Naive thymus-derived CD4-positive, alpha-beta T cell (primary cell): ENCODE measurements at places on chromosomes 6 and 20. TPM values are rescaled to one million over a fixed set of nuclear protein-coding genes. Genes with fewer than 3 reads are reported as not detected.

Gene ENPP1
- 0.13 TPM for total RNA-seq

DNA sequence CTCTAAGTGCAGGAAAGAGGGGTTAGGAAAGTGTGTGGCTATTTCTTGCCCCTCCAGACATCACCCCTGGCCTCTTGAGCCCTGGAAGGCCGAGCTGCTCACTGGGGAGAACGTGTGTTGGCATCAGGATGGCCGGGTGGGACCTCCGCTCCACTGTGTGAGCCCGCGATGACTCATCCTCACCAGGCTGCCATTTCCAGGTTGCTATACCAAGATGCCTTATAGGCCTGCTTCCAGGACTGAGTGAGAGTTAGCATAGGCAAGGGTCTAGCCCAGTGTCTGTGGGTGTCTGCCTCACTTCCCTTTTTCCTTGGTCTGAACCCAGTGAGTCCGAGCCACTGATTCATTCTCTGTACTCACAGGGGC, 105.0 kb downstream of the MRPL14 start:
- no peak for DNase-seq

DNA sequence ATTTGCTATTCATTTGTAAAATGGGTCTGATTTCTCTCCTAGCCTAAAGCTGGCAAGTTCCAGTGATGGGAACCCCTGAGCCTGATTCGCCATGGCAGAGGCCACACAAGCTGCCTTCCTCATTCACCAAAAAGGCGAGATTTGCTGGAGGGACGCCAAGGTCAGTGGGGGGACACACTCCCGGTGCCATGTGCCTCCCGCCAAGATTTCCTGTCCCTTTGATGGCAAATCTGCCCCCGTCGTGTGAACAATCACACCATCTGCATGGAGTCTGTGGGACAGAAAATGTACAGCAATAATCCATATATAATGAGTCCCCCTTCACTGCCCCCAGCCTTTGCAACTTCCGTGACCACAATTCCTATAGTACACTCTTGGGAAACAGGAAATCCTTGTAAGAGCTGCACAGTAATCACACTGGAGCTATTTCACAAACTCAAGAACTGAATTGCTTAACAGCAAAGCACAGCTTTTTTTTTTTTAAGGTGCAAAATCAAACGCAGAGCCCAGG, 15.7 kb upstream of the IGF2R start:
- no peak for DNase-seq

Gene TFEB
- total RNA-seq: 11.8 TPM

DNA sequence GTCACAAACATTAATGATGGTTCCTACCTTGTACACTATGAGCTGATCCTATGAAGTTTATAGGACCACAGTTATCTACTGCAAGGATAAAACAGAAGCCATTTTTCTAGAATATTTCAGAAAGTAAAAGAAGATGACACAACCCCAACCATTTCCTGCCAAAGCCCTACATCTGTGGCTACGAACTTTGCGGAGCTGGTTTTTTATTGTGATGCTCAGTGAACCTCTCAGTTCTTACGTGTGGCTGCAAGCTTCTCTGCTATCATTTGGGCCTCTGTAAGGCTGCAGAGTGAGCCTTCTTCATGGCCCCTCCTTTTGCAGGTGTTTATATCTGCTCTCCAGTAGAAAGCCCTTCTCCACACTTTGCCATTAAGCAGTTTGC, 17.8 kb upstream of the TAGAP start:
- DNase-seq: no peak

GRCh38 chr6:125957845-125958244, 1.3 kb downstream of the HINT3 start:
- DNase-seq: no peak

Gene NEU1
- 18.6 TPM for total RNA-seq

GRCh38 chr6:109695468-109695867, 4.4 kb downstream of the FIG4 start:
- DNase-seq: no peak

Gene PHF20
- total RNA-seq: 76.7 TPM

Gene VARS2
- 22.7 TPM for total RNA-seq

Gene PTGIS
- total RNA-seq: 12.5 and 13.0 TPM in 2 replicates

DNA sequence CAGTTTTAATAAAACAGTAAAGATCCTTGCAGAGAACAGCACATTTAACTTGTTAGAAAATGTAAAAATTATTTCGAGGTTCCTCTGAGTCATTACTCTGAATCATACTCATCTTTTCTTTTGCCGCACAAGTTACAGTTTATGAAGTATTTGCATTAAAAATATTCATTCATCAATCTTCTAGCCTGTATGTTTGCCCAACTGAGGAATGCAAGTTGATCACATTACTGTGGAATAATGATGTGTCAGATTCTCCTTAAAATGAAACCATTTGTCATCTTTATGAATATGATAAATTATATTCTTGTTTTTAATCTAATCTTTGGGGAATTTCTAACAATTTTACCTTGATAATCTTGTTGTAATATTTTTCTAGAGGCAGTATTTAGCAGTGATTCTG, 340.4 kb upstream of the OPRM1 start:
- no peak for DNase-seq

Gene EYA2
- not detected for total RNA-seq

DNA sequence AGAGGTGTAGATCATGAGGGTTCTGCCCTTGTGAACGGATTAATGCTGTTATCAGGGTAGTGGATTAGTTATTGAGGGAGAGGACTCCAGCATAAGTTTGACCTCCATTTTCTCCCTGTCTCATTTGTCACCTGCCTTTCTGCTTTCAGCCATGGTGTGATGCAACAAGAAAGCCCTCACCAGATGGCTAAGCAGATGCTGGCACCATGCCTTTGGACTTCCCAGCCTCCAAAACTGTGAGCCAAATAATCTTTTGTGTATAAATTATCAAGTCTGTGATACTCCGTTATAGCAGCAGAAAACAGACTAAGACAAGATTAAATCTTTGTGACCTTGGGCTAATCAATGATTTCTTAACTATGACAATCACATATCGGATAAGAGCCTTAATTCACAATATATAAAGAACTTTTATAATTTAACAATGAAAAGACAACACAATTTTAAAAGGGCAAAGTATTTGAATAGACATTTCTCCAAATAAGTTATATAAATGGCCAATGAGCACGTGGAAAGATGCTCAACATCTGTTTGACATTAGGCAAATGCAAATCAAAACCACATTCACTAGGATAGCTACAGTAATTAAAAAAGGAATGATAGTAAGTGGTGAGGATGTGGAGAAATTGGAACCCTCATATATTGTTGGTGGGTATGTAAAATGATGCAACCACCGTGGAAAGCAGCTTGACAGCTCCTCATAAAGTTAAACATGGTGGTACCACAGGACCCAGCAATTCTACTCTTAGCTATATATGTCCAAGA, 45.3 kb upstream of the IFNGR1 start:
- DNase-seq: no peak

Gene CCN5
- total RNA-seq: not detected

DNA sequence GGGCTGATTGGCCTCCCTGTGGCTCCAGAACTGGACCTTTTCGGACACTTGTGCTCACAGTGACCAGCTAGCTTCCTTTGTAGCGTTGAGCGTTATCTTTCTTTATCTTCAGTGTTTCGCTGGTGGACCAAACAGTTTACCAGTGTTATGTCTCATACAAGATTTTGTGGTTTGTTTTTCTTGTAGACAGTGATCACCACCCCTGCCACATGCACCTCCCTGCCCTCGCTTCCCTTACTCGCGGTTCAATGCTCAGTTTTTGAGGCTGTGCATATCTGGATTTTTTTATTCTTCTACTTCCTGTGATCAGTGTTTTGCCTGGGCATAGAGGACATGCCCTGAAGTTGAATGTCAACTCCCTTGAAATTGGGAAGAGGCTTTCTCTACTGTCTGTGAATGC, 16.4 kb downstream of the MYT1 start:
- no peak for DNase-seq

GRCh38 chr6:110933912-110934311, 24.6 kb upstream of the GTF3C6 start:
- no peak for DNase-seq

Gene RAET1L
- not detected for total RNA-seq

DNA sequence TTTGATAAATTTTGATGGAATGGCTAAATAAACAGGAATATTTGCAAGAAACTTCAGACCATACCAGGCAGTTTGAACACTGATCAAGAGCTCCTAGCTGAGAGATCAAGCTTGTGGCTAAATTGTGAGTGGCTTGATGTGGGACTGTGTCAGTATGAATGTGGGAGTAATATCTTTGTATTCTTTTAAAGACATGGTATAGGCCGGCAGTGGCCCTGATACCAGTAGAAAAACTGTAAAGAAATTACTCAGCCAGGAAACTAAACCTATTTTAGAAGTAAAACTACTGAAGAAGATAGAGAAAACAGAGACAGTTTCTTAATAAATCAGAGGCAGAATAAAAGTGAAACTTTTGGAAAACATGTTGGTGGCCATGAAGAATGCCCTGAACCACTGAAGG, 608.4 kb upstream of the SYNCRIP start:
- no peak for DNase-seq

GRCh38 chr20:33516882-33517281, 27.0 kb downstream of the CBFA2T2 start:
- DNase-seq: no peak

DNA sequence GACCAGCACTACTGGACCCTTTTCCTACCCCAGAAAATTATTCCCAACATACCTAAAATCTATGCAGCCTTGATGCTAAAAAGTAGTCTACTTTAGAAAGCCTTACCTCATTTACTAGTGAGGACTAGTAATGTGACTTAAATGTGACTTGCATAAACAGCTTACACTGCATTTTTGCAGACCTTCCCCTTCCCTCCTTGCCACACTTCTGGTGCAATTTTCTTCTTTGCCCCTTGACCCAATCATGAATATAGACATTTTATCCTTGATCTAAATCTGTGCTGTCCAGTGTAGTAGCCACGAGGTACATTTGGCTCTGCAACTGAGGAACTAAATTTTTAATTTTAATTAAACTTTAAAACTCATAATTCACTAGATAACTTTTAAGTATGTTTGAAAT, 7.0 kb upstream of the ZKSCAN8 start:
- no peak for DNase-seq

Gene OTOR
- total RNA-seq: not detected in 2 replicates

- no peak for DNase-seq
Observed at GRCh38 chr6:1820165-1820564, 210.4 kb downstream of the FOXC1 start.

GRCh38 chr20:199996-200395, 10.5 kb upstream of the DEFB128 start:
- no peak for DNase-seq
